ENCODE measurements at places on chromosomes 7 and 10.

DNA sequence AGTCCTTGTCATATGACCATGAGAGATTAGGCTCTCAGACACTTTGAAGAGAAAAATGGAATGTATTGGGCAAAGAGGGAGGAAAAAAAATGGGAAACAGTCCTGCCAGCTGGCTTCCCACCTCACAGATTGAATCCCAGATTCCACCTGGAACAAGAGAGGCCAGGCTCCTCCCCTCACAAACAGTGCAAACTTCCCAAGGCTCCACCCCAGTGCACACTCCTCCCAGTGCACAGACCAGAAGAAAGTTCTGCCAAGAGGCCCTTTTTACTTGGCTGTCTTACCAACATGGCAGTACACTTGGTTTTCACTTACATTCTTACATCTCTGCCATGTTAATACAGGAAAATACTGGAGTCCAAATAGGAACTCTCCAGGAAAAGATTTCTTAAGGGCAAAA lies 202.3 kb downstream of the AHR start:
- DNase-seq: no peak

GRCh38 chr10:27914888-27915287 lies 84.0 kb downstream of the ODAD2 start:
- no peak for DNase-seq

DNA sequence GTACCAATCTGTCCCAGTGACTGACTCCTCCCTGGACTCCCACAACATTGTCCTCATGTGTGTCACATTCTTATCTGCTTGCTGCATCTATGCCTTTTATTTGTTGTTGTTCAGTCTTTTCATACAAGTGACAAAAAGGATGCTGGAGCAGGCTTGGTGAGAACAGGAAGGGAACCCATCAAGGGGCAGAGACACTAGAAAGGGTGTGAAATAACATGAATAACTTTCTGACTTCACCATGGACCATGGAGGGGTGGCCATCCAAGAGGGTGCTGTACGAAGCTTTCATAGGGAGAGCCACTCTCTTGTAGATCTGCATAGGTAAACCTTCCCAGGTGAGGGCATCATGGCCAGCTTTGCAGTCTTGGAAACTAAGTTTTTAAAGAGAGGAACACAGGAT lies 14.5 kb downstream of the GIMAP8 start:
- no peak for DNase-seq

GRCh38 chr10:75774783-75775490 lies 343.5 kb downstream of the LRMDA start:
- DNase-seq: no peak

DNA sequence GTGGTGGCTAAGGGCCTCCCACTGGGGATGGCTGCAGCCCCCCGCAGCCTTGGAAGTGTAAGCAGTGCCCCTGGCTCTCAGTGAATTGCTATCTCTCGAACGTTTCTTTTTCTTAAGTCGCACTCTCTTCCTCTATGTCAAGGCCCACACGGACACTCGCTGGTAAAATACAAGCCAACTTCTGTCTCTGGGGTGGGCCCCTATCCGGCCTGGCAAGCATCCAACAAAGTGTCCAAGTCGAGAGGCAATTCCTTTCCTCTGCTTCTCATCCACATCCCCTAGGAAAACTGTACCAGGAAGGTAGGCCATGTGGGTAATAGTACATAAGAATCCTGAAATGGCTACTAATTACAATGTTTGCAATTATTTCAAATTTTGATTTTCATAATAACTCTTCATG lies 194.9 kb upstream of the MGMT start:
- DNase-seq: peak; percentile 30

- no peak for DNase-seq
Observed at GRCh38 chr10:50404021-50404773, 152.9 kb upstream of the ASAH2 start.

DNA sequence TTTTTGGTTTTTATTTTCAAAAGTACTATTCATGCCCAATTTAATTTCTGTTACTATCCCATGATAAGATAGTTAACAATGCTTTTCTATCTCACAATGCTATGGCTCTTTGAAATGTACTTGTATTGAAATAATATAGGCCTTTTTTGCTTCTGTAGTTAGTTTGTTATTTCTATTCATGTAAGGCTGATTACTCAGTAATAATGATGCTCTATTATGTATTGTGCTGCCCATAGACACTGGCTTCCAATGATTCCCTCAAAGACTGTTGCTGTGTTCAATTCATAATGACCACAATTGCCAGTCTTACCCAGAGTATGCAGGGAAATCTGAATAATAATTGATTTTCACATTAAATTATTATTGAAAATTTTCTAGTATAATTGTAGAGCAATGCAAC lies 155.5 kb upstream of the POT1 start:
- DNase-seq: no peak

DNA sequence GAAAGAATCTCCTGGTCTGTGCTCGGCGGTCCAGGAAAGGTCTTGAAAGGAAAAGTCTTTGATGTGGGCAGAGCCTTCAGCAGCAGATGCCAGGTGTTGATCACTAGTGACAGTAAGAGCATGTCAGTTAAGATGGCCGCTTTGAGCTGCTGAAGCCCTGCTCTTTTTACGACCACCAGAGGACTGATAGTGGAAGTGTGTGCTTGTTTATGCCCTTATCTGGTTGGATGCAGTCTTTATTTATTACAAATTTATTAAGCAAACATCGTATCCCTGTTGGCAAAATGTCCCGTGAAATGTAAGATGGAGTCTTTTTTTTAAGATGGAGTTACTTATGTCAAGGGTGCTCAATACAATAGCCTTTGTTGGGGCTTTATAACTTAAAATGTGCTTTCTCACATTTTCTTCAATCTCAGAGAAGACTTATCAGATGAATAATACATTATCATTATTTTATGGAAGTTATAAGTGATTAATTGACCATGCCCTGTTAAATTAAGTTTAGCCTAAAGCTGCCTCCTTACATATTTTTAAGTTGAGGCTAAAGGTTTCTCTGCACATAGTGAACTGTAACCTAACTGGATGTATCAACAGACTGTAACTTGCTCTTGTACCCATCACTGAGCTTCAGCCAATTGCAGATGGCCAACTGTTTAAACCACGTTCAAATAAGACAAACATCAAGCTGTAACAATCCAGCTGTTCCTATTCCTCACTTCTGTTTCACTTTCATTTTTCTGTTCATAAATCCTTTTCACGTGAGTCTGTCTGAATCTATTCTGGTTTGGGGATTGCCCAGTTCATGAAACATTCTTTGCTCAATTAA lies 97.4 kb upstream of the PIK3CG start:
- DNase-seq: no peak

DNA sequence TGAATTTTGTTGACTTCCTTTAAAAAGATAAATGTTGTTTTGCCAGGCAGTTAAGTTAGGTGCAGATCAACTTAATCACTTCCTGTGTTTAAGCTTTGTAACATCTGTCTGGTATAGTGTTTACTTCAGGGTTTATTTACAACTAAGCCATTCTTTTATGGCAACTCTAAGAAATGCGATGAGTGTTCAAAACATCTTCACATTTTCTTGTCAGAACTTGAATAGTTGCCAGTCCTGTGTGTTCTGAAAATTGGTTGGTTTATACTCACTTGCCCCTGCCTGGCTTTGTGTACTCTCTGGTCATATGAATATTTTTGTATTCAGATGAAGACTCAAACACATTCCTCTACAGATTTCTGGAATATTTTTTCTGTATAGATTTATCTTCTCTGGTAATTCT lies 327.2 kb downstream of the MDFIC start:
- no peak for DNase-seq

DNA sequence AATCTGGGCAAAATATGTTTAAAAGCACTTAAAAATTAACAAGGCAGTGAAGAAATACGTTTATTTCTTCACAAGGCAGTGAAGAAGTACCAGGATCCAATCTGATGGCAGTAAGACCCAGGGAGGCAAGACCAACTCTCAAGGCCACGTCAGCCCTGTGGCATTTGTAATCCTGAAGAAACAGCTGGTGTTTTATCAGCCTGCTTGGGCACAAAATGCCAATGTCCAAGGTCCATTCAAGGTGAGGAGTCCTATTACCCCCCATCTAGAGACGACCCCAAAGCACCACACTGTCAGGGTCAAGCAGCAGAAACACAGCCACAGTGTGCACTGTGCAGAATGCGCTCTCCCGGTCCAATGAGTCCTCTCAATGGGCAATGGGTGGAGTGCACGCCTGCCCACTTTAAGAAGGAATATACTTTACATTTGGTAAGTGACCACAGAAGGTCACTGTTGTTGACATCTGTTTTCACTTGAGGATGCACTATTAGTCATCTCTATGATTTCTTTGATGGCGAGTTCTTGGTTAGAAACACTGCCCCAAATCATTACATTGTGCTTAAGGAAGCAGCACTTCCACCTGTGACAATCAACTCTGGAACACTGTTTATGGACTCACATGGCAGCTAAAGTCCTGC lies 12.8 kb downstream of the CPXM2 start:
- DNase-seq: no peak

DNA sequence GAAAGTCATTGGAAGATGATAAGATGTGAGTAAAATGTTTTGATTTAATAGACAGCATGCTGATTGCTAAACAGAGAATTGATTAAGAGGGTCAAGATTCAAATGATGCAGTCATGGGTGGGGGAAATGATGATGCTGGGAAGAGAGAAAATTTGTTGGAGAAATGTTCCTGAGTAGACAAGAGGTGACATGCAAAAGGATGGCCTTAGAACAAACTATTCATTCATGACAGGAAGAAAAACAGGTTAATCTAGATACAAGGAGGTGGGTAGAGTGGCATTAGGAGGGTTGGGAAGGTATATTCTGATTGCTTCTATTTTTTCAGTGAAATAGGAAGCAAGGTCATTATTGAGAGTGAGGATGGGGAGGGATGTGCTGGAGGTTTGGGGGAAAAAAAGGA lies 146.7 kb downstream of the SEM1 start:
- no peak for DNase-seq

DNA sequence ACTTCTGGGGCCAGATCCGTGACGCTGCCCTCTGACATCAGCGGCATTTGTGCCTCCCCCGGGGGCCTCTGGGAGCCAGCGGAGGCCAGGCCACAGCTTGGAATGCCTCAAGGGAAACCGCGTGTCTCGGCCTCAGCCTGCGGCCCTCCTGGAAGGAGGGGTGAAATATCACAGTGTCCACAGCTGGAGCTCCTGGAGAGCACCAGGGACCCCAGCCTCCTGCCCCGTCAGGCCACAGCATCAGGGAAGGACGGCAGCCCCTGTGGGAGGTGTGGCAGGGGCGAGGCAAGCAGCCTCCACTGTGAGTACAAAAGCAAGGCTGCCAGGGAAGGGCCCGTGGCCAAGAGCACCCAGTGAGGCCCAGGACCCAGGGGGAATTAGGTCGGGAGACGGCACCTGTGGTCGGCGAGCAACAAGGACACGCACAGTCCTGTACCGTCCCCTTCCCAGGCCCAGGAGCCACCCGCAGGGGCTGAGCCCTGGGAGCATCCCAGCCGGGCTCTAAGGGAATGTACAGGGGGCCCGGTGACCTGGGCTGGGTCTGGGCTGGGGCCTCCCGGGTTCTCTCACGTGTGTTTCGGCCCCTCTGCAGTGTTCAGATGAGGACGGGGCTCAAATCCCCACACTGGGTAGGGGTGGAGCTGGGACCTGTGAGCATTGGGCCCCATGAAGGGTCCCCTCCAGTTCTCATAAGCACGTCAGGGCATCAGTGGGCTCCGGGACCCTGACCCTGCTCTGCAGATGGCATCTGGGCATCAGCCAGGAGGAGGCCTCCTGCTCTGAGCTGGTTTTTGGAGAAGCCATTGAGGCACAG lies 18.7 kb upstream of the KNDC1 start:
- peak; percentile 8 for DNase-seq

DNA sequence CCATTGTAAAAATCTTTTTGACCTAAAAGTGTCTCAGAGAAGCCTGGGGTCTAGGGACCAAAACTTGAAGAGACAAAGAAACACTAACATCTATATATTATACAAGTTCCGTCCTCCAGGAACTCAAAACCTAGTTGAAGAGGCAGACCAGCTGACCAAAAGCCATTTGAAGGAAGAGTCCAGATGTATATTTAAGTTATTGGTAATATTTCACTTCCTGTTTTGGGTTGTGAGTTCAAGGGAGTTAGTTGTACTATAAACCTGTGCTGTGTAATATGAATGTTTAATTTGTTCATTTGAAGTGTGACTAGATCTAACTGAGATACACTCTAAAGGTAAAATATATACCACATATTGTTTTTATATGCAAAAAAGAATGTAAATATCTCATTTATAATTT lies 45.0 kb downstream of the CDK1 start:
- DNase-seq: no peak

DNA sequence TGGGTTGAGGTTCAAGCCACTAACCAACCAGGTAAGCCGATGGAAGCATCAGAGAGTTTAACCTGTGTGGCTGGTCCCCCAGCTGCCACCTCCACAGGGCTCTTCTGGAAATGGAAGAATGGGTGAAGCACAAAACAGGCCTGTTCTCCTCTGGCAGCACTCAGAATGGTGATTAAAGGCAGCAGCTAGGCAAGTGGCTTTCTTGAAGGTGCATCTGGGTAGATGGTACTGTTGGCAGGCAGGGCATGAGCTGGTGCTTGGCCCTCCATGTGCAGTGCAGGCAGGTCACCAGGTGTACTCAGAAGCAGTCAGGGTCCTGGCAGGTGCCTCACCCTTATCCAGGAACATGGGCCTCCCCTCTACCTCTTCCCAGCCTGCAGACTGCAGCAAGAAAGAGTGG lies 11.5 kb downstream of the AKR1E2 start:
- DNase-seq: no peak

DNA sequence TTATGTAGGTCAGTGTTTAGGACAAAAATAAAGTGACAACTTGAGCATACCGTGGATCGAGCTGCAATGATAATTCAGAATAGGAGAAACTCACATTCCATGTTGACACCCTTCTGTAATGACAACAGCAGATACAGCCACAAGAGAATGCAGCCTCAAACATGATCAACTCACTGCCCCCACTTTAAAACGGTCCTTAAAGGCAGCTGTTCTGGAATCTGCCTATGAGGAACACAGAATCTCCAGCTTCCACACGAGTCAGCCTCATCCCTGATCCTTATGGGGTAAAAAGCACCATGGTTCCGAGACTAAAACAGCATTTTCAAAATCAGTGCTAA lies 32.5 kb upstream of the DAGLB start:
- DNase-seq: no peak

- DNase-seq: no peak
Observed at GRCh38 chr7:98777051-98777450, 92.8 kb downstream of the TMEM130 start.

GRCh38 chr10:125397608-125398007 lies 237.2 kb upstream of the CTBP2 start:
- DNase-seq: no peak
